Smooth muscle cell of the umbilical artery (primary cell): ENCODE measurements at places on chromosomes 13 and 19. TPM values are rescaled to one million over a fixed set of nuclear protein-coding genes. Genes with fewer than 3 reads are reported as not detected.

SYCN gene
- total RNA-seq = not detected in 2 replicates

VAV1 gene
- not detected in 2 replicates for total RNA-seq

NCLN gene
- total RNA-seq = 65.6 and 85.4 TPM in 2 replicates

GGACT gene
- 3.0 and 5.3 TPM in 2 replicates for total RNA-seq

C3 gene
- 3.1 and 60.0 TPM in 2 replicates for total RNA-seq

ZNF737 gene
- total RNA-seq = 6.6 and 10.7 TPM in 2 replicates

FBL gene
- 104 and 116 TPM in 2 replicates for total RNA-seq
